ENCODE measurements at places on chromosomes 3 and 15.
A peak's percentile ranks its signal among the peaks of the same experiment; 100 is the strongest.

DNA sequence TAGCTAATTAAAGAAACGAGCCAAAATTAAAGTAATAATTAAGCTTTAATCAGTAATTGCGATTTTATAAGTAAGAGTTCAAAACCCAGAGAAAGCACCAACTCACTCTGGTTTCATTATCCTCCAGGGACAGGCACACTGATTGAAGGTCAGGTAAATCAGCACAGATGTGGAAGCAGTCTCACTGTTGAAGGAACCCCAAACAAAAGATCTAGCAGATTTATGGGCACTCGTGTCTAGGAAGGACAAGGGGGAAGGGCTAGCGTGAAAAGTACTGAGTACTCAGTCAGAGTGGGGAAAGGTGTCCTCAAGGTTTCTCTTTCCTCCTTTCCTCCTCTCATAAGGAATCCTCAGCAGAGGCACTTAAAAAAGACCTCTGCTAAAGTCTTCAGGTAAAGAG is 320.1 kb downstream of the PYDC2 start:
- no peak for DNase-seq

DNA sequence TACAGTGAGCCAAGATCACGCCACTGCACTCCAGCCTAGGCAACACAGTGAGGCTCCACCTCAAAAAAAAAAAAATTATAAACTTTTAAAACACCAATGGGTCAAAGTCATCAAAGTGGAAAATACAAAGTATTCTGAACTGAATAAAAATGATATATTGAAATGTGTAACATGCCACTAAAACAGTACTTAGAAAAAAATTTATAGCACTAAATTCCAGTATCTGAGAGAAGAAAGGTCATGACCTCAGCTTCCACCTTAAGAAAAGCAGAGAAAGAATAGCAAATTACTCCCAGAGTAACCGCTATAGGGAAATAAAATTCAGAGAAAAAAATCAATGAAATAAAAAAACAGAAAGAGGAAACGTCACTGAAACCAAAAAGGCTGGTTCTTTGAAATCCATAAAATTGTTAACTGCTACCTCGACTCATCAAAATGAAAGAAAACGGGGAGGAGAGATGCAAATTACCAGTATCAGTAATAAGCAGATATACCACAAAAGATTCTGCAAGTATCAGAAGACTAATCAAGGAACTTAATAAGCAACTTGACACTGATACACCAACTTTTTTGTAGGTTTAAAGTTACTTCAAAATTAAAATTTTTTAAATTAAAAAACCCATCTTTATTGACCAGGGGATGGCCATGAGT is 20.8 kb downstream of the ATP13A3 start:
- DNase-seq: no peak

- DNase-seq: no peak
Measured at GRCh38 chr3:28777806-28778475, 429.3 kb upstream of the AZI2 start.

GRCh38 chr3:87968668-87969067 is 90.1 kb downstream of the CGGBP1 start:
- DNase-seq: no peak

- DNase-seq: no peak
Measured at GRCh38 chr3:49462222-49462621, 7.8 kb upstream of the DAG1 start.

DNA sequence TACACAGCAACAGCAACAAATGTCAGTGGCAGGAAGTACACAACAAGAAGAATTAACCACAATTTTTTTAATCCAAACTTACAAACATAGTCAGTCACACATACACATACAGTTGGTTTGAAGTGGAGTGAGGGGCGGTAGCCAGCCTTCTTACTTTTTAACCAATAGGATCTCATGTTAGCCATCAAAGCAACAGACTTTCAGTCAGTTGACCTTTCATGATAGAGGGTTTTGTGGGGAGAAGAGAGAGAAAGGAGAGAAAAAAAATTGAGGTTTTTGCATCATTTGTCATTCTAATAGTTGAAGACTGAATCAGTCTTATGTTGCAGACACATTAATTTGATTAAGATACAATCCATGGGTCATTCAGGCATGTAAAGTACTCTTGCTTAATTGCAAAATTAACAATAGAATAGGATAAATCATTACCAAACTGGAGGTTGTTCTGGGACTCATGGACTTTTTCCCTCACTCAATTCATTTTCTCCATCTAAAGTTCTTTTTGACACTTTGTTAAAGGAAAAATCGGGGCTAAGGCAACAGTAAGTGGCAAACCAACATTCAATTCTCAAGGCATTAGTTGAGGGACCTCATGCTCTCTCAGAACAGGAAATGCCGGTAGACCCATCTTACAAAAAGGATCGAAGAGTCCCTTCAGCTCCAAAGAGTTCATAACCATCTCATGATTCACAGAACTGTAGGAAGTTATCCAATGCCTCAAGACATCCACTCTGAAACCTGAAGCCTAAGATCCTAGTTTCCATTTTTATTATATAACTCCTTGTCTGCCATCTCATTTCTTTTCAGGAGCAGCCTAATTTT is 159.5 kb upstream of the LPP start:
- DNase-seq: no peak

GRCh38 chr3:65607101-65607500 is 431.6 kb downstream of the MAGI1 start:
- no peak for DNase-seq

DNA sequence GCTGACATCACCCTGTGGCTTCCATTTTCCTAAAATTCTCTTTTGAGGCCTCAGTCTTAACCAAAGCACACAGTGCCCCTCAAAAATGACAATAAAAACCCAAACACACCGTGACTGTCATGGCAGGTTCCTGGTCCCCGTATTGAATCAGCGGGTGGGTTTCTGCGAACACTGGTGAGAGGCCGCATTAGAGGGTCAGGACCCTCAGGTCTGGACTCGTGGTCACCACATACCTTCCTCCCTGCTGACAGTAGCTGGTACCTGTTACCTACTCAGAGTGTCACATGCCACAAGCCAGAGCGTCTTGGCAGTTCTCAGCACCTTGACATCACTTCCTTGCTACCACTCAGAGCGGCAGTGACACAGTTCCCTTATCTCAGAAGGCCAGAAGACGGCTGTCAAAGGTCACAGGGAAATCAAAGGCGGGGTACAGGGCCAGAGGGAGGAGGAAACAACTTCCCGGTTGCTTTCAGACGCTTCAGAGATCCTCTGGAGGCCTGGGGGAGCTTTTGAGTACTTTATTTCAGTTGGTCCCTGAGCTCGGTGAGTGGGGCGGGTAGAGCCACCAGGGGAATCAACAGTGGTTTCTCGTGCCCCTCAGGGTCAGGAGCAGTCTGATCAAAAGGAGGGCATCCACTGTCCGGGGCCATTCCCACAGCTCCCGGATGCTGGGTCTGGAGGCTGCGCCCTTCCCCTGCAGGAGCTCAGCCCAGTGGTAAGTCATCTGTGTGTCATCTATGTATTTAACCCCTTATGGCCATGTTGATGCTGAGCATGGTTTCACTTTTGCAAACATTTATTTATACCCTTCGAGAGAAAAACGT is at the start of the genes CCR5AS and CCRL2:
Gene CCR5AS, minus strand, starts transcription at position 279 of the 824 bp plus-strand sequence.
Gene CCRL2, plus strand, starts transcription at position 472 of the 824 bp plus-strand sequence. CDS start 821 bp downstream, outside the sequence.
- DNase-seq: no peak

DNA sequence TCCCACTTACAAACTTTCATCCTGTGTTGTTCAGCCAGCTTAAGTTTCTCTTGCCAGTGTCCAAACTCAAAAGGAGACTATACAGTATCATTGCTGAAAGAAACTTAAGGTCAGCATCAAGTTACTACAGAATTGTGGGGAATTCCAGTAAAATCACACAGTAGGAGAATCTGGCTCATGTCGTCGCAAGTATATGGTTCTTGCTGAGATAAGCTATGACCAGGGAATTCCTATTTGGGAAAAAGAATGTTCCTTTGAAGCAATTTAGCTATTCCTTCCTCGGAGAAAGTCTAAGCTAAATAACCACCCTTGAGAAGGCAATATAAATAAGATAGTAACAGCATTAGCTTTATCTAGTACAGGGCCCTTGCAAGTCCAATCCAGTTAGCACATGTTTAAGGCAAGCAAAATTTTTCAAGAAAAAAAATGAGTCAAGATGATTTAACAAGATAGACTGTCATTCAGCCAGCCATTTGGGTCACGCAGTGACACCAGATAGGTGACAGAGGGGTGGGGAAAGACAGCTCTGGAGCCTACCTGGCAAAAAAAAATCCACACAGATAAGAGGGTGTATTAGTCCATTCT is 78.2 kb upstream of the THBS1 start:
- no peak for DNase-seq

DNA sequence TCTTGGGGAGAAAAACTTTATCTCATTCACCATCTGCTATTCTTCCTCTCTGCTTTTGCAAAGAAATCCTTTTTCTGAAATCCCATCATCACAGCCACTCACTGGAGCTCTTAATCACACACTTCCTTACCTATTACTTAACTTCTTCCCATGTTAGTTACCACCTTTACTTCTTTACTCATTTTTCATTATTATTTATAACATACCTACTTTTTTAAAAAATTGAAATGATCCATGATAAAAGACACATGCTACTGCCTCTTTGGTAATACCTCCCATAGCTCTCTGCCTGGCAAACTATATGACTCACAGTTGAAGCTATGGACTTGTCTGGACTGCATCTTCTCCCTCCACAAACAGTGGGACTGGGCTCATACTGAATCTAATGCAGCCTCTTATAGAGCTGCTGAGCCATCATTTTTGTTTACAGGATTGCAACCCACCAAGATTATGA is 150.3 kb downstream of the TNIK start:
- DNase-seq: peak; percentile 70

- DNase-seq: no peak
Measured at GRCh38 chr3:4736284-4736861, 242.9 kb upstream of the BHLHE40 start.

DNA sequence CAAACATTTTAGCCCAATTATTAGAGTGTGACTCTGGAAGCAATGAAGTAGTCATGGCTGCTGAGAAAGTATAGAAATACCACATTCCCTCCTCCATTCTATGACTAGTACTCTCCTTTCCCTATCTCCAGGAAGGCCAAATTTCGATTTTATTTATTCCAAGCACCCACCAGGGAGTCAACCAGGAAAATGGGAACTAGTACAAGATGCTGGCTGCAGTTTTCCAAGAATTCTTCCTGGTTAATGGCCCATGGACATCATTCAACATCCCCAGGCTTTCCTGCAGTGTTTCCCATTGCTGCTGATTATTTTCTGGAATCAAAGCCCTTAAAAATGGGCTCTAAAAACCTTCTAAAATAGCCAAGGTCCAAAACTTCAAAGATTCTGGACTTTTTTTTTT is 247.9 kb upstream of the STT3B start:
- no peak for DNase-seq

DNA sequence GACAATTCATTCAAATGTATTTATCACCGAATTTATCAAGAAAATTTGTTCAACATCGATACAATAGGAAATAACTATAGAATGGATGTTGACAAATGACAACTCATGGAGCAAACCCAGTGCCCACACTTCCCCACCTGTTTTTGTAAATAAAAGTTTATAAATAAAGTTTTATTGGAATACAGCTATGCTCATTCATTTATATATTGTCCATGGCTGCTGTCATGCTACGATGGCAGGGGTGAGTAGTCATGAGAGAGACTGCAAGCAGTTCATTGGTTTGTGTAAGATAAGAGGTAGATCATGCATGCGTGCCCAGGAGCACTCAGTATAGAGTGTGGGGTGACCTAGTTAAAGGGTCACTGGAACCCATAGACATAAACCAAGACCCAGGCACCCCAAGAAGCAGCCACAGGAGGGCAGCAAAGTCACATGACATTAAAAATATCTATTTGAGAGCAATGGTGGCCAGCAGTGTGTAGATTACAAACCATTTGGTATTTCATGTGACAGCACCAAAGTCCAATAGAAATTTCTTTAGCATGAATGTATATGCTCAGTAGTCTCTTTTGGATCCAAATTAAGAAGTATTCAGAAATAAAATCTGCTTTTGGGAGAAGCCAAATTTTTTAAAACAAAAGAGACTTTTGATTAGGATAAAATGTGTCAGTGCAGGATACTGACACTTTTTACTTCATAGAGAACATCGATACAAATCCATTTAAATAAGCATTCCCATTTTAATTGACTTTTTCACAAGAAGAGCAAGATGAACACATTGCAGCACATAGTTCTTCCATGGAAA is 794.8 kb downstream of the MCTP2 start:
- no peak for DNase-seq

DNA sequence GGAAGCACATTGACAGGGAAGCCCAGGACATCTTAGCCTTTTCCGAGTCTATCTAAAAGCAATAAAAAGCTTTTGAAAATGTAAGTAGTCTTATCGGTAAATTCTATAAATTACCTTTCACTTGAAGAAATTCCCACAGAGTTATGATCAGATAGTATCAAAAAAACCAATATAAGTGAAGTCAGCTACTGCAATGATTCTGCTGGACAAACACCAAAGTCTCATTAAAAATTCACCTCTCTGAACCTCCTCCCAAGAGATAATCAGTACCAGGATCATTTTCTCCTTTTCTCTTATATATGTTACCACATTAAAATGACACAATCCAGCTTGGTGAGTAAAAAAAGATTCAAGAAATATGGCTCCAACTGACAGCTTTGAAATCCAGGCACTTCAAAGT is 69.2 kb downstream of the FRMD5 start:
- no peak for DNase-seq

DNA sequence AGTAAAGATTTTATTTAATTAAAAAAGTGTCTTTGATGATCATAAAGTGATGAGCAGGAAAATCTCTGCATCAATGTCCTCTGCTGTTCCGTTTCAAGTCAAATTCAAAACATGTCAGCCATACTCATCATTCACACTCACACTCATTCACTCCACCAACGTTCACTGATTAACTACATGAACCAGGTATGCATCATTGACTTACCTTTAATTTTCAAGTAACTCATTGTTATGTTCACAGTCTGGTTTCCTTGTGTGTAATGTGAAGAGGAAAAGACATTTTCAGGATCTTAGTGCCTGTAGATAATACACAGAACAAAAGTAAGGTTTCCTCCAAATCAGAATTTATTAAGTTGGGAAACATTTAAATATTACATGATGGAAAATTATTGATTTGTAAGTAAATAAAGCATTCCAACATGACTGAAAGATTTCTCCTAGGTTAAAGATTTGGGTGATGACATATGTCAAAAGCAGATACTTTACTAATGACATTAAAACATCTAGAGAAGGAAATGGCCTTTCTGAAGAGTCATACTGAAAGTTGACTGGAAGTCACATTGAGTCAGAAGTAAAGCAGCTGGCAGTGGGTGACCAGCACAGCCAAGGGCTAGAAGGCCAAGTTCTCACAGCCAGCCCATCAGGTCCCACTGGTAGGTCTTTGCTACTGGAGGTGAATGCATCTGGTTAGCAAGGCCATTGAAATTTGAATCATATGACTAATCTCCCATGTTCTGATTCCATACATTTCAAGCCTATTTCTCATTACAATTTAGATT is 251.9 kb downstream of the CDIN1 start:
- no peak for DNase-seq
